ENCODE measurements at places on chromosomes 12 and 14. TPM values are rescaled to one million over a fixed set of nuclear protein-coding genes. Genes with fewer than 3 reads are reported as not detected.

GRCh38 chr14:54877703-54878021, 25.0 kb downstream of the GCH1 start:
- H3K4me3 ChIP-seq: no peak overlapping the region
- DNase-seq: no peak
- no peaks in the 10 kb centered on the region for H3K27me3 ChIP-seq
- H3K27ac ChIP-seq: no peak overlapping the region
- H3K36me3 ChIP-seq: no peaks in the 10 kb centered on the region
- peaks cover 11% of the 10 kb centered on the region for H3K4me1 ChIP-seq

DNA sequence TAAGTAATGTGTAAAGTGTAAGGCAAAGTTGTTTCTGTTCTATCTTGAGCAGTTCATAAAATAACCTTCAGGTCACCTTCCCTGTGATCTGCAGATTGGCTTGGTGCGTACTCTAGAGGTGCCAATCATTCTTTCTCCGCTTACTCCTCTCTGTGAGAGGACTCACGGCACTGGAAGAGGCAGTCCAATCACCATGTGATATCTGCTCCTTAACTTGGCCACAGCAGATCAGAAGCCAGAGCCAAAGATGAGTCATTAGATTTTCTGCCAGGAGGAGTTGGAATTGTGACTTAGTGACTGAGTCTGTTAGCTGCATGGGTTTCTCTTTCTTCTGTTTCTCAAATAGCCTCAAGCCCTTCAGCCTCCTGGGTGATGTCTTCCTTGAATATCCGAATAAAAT, 165.5 kb downstream of the SLC41A2 start:
- H3K4me1 ChIP-seq: peaks cover 6% of the 10 kb centered on the region
- no peak overlapping the region for H3K27ac ChIP-seq
- no peak for DNase-seq
- H3K4me3 ChIP-seq: no peak overlapping the region
- H3K36me3 ChIP-seq: no peaks in the 10 kb centered on the region
- H3K27me3 ChIP-seq: no peaks in the 10 kb centered on the region

GRCh38 chr12:20716037-20716436, 20.9 kb downstream of the SLCO1C1 start:
- H3K27me3 ChIP-seq: no peaks in the 10 kb centered on the region
- no peaks in the 10 kb centered on the region for H3K4me1 ChIP-seq
- H3K36me3 ChIP-seq: no peaks in the 10 kb centered on the region
- no peak overlapping the region for H3K27ac ChIP-seq

- H3K27ac ChIP-seq: no peak overlapping the region
- DNase-seq: no peak
- H3K4me1 ChIP-seq: peaks cover 20% of the 10 kb centered on the region
Measured at GRCh38 chr12:62933602-62934238, 1.2 kb downstream of the PPM1H start.

- H3K4me3 ChIP-seq: no peak overlapping the region
- H3K27ac ChIP-seq: no peak overlapping the region
- no peaks in the 10 kb centered on the region for H3K27me3 ChIP-seq
- no peak for DNase-seq
- no peaks in the 10 kb centered on the region for H3K4me1 ChIP-seq
- no peaks in the 10 kb centered on the region for H3K36me3 ChIP-seq
Measured at GRCh38 chr14:32713856-32714255, 224.8 kb upstream of the NPAS3 start.

DNA sequence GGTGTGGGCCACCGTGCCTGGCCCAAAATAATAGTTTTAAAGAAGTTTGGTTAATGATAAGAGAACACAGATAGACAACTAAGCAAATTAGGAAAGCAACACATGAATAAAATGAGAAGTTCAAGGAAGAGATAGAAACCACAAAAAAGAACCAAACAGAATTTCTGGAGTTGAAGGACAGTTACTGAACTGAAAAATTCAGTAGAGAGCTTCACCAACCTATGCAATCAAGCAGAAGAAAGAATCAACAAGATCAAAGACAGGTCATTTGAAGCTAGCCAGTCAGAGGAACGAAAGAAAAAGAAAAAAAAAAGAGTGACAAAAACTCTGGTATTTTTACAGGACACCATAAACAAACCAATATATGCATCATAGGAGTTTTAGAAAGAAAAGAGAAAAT, 15.4 kb upstream of the KRT83 start:
- peaks cover 4% of the 10 kb centered on the region for H3K27me3 ChIP-seq
- no peaks in the 10 kb centered on the region for H3K4me1 ChIP-seq
- no peak overlapping the region for H3K4me3 ChIP-seq
- no peak overlapping the region for H3K27ac ChIP-seq
- no peak for DNase-seq

DNA sequence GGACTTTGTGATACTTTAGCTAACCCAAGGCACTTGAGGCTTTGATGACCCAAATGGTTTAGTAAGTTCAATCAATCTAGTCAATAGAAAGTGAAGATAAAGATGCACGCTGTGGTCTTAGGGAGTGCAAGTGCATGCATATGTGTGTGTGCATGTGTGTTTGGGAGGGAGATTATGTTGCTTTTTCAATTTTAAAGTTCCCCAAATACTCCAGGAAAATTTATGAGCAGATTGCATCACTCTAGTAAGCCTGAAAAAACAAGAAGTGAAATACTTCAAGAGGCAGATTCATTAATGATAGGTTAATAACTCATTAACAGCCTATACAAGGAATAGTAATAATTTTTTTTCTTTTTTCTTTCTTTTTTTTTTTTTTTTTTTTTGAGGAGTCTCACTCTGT, 12.4 kb upstream of the SIX1 start:
- H3K36me3 ChIP-seq: no peaks in the 10 kb centered on the region
- no peak overlapping the region for H3K4me3 ChIP-seq
- H3K27me3 ChIP-seq: peaks cover 23% of the 10 kb centered on the region
- no peak overlapping the region for H3K27ac ChIP-seq
- DNase-seq: no peak

- no peaks in the 10 kb centered on the region for H3K4me1 ChIP-seq
- DNase-seq: no peak
- no peaks in the 10 kb centered on the region for H3K27me3 ChIP-seq
- no peak overlapping the region for H3K27ac ChIP-seq
- H3K4me3 ChIP-seq: no peak overlapping the region
Measured at GRCh38 chr14:96095581-96096476, 56.7 kb downstream of the C14orf132 start.

- no peak for DNase-seq
- no peaks in the 10 kb centered on the region for H3K27me3 ChIP-seq
- peaks cover 5% of the 10 kb centered on the region for H3K36me3 ChIP-seq
- peaks cover 98% of the 10 kb centered on the region for H3K4me1 ChIP-seq
- no peak overlapping the region for H3K4me3 ChIP-seq
Measured at GRCh38 chr14:91368776-91369416, 48.7 kb downstream of the CCDC88C start.

The KLRC4 gene
- 54.7 TPM for total RNA-seq

The GPR135 gene
- total RNA-seq: 1.8 TPM

The RDH16 gene
- total RNA-seq: 2.3 TPM

Measured in natural killer cell (primary cell).